Renal pelvis (tissue), 12 donors: ENCODE measurements at places on chromosomes 6 and 20.

DNA sequence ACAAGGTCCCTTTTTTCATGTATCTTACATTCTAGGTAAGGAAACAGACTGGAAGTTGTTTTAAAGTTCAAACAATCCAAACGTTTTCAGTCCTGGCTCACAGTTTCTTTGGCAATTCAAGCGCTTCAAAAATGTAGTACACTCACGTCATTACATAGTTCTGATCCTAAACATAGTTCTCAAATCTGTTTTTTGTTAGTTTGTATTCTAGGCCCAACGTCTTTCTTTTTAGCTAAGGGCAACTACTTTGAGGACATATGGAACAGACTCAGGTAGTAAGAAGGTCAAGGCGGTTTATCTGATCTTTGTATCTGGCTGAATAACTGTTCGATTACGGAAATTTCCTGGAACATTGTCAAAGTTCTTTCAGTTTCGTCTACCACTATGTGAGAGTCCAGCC, 36.9 kb upstream of the PLCB4 start:
- DNase-seq, result no peak

DNA sequence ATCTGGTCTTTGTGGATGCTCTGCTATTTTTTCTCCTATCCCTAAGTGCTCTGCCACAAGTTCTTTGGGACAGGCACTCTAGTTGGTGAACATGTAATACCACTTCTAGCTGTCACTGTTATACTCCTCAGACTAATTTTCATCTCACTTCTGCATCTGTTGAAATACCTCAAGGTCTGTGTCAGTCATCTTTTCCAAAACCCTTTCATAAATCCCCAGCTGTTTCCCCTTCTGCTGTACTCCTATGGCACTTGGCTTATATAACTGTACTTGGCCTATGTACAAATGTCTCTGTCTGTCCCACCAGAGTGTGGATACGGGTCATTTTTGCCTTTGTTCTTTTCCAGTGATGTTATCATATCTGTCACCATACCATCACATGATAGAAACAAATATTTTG, 124.2 kb downstream of the FHL5 start:
- DNase-seq, result no peak

GRCh38 chr6:57035549-57035948, 10.9 kb upstream of the KIAA1586 start:
- no peak for DNase-seq

- DNase-seq, result no peak
Measured at GRCh38 chr20:48380661-48381060, 447.1 kb downstream of the PREX1 start.

DNA sequence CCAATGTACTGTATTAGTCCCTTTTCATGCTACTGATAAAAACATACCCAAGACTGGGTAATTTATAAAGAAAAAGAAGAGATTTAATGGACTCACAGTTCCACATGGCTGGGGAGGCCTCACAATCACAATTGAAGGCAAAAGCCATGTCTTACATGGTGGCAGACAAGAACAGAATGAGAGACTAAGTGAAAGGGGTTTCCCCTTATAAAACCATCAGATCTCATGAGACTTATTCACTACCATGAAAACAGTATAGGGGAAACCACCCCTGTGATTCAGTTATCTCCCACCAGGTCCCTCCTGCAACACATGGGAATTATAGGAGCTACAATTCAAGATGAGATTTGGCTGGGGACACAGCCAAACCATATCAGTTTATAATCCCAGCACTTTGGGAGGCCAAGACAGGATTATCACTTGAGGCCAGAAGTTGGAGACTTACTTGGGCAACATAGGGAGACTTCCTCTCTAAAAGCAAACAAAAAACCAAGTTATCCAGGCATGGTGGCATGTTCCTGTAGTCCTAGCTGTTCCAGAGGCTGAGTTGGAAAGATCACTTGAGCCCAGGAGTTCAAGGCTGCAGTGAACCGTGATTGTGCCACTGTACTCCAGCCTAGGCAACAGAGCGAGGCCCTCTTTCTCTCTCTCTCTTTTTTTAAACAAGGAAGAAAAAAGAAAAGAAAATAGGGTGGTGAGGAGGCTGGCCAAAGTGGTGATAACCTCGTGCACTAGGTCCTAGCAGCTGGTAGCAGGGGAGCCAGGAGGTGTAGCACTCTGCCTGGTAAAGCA, 22.9 kb upstream of the DDR1 start:
- DNase-seq, result no peak

GRCh38 chr20:57124800-57125517, 141.5 kb downstream of the BMP7 start:
- DNase-seq, result no peak

GRCh38 chr20:62325172-62325905, 22.5 kb downstream of the ADRM1 start:
- no peak for DNase-seq

- DNase-seq, result no peak
Measured at GRCh38 chr6:79392094-79392493, 145.1 kb downstream of the LCA5 start.

DNA sequence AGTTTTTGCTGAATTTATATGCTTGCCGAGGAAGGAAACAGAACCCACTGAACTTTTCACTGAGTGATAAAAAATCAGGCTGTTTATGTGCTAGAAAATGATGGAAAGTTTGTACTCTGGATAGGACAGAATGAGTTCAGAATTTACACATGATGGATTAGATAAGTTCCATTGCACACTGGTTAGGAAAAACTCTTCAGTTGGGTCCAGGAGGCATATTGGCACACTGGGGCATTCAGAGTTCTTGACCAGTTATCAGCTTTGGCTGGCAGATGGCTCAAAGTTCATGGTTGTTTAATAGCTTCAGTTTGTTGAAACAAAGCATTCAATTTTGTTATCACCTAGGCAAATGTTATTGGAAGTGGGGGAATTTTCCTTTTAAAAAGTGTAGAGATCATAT, 613.3 kb upstream of the SYNCRIP start:
- no peak for DNase-seq

DNA sequence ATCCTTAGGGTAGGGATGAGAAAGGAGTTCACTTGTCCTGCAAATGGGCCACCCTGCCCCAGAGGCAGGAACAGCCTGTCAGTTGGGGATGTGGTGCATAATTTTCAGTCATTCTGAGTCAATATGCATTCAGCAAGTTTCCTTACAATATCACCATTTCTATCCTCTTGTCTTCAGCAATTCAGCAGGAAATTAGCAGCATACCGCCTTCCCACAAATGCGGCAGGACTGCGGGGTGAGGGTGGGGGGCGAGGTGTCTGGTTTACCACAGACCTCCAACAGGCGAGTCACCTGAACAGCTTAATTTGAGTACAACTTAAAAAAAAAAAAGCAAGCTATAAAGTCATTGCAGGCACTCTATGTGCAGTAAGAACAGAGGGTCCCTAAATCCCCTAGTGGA, 126.8 kb downstream of the MAP3K7 start:
- DNase-seq, result no peak

GRCh38 chr6:31272836-31273626, 1.1 kb upstream of the HLA-C start:
- no peak for DNase-seq

GRCh38 chr6:90135667-90136066, 161.0 kb downstream of the BACH2 start:
- DNase-seq, result no peak

DNA sequence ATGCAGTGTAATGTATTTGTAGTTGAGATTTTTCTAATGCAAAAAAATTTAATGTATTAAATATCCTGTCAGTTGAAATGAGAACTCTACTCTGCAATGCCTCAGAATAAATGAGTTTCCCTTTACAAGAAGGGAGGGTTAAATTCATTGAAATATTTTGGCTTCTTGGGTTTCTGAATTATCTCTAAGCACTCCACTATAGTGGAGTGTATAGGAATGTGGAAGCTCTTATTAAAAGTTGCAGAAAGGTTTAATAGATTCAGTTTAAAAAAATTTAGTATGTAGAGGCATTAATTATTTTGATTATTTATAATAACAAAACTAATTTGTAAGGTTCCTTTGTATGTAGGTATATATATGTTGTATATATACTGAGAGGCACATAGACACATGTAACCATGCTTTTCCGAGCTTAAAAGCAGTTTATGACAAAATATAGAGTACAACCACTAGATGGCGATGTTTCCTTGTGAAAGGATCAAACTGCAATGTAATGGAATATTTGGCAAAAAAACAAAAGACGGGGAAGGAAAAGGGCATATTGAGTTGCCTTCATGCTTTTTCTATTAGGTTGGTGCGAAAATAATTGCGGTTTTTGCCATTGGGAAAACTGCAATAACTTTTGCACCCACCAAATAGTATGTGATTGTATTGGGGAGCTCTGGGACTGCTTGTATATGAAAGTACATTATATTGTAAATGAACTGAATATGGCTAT, 144.2 kb downstream of the MYO6 start:
- DNase-seq, result peak; percentile 65

DNA sequence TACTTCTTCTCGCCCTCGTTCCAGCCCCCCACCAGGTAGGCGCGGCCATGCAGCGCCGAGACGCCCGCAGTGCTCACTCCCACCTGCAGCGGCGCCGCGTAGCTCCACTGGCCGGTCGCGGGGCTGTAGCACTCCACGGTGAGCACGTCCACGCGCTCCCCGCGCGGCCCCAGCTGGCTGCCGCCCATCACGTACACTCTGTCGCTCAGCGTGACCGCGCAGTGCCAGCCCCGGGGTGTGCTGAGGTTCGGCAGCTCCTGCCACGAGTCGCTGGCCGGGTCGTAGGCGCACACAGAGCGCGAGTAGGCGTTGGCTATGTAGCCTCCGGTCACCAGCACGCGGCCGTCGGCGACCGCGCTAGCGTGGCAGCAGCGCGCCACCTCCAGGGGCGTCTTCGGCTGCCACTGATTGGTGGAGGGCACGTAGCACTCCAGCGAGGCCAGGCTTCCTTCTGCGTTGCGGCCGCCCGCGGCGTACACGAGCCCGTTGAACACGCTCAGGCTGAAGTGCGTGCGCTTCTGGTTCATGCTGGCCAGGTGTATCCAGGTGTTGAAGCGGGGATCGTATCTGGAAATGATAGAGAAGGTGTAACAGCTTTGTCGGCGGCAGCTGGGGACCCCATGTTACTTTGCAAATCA, 13.7 kb downstream of the KLHL31 start:
- peak; percentile 64 for DNase-seq

DNA sequence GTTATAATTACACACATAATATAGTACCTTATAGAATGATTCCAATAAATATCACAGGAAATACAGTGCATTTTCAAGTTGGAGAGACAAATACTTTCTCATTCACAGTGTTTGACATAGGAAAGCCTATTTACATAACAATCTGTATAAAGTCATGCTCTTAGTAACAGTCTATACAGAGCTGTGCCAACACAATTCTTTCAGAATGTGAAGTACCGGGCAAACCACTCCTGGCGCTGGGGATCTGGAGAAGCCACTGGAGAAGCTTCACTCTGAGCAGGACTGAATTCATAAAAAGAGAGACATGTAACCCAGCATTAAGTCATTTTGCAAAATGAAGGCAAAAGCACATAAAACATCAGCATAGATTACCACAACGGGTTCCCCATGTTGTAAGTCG, 24.9 kb upstream of the MCM9 start:
- DNase-seq, result no peak

- peak; percentile 43 for DNase-seq
Measured at GRCh38 chr6:73610444-73611275, 43.1 kb downstream of the SLC17A5 start.

DNA sequence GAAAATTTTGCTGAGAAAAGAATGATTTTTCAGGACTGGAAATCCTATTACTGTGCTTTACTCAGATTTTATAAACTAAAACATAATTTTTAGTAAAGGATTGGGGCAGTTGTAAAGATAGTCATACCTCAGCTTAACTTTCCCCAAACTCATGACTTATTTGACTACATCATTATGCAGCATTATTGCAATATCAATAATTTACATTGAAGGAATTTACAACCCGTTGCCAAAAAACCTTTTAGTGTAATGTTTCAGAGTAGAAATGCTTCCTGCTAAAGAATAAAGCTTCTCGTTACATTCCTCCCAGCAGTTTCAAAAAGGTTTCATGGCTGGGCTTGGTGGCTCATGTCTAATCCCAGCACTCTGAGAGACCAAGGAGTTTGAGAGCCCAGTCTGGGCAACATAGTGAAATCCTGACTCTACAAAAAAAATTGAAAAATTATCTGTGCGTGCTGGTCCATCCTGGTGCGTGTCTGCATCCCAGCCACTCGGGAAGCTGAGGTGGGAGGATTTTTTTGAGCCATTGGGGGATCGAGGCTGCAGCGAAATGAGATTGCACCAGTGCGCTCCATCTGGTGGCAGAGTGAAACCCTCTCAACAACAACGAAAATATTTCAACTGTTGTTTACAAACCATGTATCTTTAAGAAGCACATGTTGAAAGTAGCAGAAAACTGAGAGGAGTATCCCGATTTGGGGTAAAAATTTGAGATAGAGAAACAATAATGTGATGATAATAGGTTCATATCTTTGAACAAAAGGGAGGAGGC, 4.4 kb downstream of the AMD1 start:
- DNase-seq, result no peak

DNA sequence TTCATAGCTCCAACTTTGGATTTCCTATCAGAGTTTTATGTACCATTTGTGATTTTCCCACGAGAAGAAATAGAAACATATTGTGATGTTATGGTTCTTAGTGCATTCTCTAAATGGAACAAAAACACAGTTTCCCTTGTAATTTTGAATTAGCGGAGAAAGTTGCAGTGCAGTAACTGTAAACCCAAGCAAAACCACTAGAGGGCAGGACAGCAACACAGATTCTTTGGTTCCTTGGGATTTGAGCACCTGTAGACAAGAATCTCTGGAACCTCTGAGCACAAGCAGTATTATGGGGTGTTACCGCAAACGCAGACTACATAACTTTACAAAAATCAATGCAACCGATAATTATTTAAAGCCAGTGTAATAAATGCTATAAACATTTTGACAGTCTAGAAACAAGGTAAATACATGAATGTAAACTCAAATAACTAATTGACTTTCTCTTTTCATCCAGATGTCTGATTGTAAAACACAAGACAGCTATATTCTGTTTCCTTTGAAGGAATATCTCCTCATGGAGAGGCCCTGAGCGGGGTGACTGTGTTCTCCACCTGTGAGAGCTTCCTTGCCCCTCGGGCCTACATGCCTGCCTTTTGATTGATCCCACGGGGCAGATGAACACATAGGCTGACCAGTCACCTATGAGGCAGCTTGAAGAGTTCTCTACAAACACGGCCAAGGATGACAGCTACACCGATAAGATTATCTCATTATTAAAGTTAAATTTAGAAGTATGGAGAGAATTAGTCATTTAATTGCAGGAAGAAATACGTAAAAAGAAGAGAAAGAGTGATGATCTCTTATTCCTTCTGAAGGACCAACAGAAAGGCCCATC, 67.5 kb upstream of the COL21A1 start:
- no peak for DNase-seq
